ENCODE measurements at places on chromosomes 11 and 22.

- no peak for DNase-seq
Observed at GRCh38 chr11:124918950-124919349, at the start of gene HEPN1. Gene HEPN1, plus strand, starts transcription at chr11:124919250.

GRCh38 chr11:57095417-57095816 is 86.3 kb upstream of the LRRC55 start:
- DNase-seq = no peak

- DNase-seq = no peak
Observed at GRCh38 chr11:31799435-31800397, 11.4 kb downstream of the PAX6 start.

- DNase-seq = no peak
Observed at GRCh38 chr11:1121331-1121812, 36.4 kb upstream of the MUC5AC start.

- no peak for DNase-seq
Observed at GRCh38 chr11:7570938-7571521, 57.2 kb downstream of the PPFIBP2 start.

DNA sequence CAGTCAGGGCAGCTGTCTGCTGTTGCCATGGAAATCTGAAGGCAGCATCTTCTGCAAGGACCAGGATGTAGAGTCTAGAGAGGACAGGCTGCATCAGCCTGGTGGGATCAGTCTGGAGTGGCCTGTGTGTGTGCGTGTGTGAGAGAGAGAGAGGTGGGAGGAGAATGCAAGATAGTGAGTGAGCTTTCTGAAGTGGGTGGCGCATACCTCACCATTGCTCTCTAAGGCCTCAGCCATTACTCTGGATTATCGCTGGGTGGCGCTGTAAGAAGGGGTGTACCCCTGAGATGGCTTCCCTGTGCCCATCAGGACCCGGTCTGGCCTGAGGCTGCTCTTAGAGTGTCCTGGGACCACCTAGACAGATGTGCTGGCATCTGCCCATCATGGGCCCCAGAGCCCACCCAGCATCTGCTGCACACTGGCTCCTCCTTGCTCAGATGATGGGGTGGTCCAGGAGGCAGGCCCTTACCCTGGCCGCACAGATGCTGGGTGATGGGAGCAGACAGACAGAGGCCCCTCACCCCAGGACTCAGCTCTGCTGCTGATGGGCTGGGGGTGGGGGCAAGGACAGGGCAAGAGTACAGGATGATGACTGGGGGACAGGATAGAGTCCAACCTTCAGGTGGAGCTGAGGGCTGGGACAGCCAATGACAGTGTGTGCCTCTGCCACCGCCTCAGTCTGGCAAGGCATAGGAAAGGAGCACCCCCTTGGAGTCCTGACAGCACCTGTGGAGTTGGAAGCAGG is 25.7 kb upstream of the TUB start:
- no peak for DNase-seq

DNA sequence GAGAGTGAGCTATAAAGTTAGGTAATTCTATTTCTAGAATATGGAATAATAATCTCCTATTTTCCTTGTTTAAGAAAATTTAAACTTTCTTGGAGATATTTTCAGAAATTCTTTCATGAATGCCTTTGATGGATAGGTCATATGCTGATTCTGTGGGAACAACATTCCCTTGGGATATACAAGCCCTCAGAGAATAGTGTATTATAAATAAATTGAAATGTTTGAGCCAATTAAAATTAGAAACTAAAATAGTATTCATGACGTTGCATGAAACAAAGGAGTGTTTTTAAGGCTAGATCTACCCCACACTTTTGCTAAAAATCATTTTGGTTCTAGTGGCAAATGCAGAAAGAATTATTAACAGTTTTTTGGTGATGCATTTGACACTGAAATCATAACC is 269.3 kb upstream of the ANO3 start:
- DNase-seq = no peak

DNA sequence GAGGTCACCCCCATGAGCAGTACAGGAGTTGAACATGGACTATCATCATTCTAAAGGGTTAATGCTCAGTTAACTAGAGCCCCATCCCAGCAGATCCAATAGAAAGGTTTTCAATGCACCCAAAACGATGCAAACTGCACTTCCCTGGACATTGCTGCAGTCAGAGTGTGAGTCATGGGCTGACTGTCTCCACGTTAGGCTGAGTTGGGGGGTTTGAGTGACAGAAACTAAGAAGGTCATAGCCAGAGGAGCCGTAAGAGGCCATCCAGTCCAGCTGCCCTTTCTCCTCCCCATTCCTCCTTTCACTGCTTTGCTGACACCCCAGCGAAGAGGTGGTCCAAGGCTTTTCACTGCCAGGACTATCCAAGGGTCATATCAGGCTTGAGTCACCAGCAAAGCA is 10.5 kb upstream of the OR2AT4 start:
- peak; percentile 19 for DNase-seq

- DNase-seq = no peak
Observed at GRCh38 chr22:30857791-30858190, 110.8 kb downstream of the MORC2 start.

- no peak for DNase-seq
Observed at GRCh38 chr11:2208691-2209369, 37.2 kb upstream of the TH start.

DNA sequence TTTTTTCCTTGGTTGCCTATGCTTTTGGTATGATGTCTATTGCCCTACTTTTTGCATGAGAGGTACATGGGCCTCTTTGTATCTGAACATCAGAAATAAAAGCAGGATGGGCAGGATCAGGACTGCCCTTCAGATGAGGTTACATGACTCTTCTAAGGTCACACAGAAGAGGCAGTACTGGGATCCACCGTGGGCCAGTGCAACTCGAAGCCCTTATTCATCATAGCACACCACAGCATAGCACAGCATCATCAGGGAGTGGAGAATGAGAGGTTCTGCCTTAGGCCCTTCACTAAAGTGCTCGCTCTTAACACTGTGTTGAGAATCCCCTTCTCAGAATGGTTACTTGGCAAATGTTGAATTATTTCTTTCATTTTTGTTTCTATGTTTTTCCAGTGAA is 88.3 kb downstream of the C22orf31 start:
- DNase-seq = peak; percentile 52

DNA sequence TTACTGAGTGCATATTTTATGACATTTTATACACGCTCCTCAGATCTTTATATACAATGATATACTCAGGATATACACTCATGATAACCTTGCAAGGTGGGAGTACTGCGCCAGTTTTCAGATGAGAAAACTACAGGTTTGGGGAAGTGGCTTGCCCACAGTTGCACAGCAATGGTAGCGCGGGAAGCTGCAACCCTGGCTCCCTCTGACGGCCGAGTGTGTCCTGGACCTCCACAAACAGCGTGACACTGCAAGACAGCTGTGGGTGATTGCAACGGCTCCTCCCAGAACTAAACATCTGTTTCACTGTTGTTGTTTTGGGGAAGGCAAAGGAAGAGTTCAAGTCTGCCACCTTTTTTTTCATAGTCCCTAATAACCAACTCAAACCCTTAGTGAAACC is 47.0 kb downstream of the PACSIN2 start:
- DNase-seq = no peak

- DNase-seq = no peak
Observed at GRCh38 chr11:9004183-9004926, 554 bp upstream of the NRIP3 start.

- DNase-seq = no peak
Observed at GRCh38 chr11:118415062-118415738, 13.8 kb downstream of the ATP5MG start.

DNA sequence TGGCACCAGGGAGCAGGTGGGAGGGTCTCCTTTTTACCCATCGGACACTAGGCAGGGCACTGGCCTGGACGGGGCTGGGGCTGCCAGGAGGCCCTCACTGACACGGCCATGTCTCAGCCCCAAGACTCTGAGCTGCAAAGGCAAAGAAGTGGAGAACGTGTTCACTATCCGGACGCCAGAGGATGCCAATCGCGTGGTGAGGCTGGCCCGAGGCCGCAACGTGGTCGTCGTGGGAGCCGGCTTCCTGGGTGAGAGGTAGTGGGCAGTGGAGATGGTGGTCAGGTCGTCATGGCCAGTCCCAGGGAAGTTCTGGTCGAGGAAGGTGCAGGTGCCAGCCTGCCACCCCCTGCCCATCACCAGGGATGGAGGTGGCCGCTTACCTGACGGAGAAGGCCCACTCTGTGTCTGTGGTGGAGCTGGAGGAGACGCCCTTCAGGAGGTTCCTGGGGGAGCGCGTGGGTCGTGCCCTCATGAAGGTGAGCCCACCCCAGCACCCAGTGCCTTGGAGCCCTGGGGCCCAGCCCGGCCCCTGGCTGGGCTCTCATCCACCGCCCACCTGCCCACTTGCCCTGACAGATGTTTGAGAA is 5.7 kb upstream of the LZTR1 start:
- no peak for DNase-seq

GRCh38 chr22:50693462-50693861 is 20.8 kb downstream of the SHANK3 start:
- DNase-seq = no peak

DNA sequence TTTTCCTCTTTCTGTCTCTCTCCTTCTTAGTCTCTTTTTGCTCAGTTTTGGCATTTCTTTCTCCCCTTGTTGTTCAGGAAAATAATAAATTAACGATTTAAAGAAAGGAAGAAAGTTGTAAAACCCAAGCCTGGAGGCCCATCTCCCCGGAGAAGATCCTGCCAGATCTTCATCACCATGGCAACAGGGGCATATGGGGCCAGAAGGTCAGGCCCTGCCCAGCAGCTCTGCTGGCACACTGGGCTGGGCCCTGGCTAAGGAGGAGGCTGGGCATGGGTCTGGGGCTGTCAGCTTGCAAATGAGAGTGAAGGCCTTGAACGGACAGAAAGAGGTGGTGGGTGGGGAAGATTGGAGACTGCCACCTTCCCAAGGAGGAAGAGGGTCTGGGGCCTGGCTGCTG is 2.8 kb downstream of the LRRC10B start:
- no peak for DNase-seq

DNA sequence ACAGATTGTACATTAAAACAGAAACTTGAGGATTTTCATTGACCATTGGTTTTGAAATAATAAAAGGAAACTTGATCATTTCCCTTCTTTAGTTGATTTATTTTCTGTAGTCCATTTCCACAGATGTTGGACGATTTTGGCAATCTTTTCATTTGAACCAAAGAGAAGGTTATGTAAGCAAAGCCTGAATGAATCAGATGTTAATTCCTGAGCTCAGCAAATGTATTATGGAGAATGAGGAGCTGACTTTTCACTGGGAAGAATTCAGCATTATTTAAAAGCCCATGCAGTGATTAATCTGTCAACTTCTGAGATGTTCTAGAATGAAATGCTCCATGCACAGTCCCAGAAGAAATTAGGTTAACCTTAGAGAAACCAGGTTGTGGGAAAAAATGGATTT is 29.0 kb downstream of the ELMOD1 start:
- DNase-seq = peak; percentile 23

DNA sequence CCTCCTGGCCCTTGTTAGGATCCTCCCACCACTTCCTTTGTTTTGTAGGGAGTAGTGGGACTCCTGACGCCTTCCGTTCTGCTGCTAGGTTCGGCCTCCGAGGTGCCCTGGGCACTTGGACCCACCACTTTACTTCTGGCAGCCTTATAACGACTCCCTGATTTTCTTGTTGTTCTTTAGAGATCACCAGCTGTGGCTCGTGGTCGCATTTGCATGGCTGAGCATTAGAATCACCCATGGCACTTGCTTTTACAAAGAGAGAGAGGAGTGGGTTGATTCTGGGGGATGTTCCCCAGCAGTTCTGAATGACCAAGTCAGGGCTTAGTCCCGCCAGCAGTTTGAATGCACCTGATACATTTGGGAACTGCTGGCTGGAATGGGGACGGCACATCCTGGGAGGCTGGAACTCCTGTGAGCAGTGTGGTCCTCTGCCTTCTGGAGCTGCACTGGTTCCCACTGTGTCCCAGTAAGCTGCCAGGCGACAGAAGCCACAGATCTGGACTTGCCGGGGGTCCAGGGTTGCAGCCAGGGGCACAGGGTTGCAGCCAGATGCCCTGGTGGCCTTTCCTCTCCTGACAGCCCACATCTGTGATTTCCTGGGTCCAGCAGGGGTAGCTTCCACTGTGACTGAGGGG is 4.1 kb downstream of the TUB start:
- DNase-seq = no peak

- DNase-seq = no peak
Observed at GRCh38 chr11:115636753-115637527, 132.7 kb upstream of the CADM1 start.

DNA sequence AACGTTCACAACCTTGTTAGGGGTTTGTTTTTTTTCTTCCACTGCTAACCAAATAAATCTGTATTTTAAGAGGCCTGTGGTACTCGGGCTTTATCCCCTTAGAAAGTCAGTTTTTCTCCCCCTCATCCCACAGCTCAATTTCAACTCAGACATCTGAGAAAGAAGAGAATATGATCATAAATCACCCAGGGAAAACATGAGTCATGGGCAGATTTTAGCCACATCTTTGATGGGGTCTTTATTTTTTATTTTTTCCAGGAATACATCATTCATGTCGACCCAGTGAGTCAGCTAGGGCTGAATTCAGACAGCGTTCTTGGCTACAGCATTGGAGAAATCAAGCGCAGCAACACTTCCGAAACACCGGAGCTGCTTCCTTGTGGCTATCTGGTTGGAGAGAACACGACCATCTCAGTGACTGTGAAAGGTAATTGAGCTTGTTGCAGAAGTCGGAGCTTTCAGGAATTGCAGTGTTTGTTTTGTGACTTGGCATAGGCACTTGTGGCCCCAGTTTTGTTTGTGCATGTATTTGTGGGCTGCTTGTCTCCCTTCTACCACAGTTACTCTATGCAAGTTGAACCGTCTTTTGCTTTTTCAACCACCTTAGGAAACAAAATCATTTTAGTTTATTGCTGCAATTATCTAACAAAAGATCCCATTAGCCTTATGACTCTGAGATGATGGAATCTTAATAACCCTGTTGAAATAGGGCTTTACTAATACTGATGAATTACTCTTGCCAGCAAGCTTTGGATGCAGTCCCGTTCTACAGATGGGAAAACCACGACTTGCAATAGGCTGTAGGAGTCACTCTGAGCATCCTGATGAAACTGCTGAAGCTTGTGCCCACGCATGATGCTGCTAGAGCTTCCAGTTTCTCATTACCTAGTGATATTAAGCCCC is 62.7 kb downstream of the DBX1 start:
- peak; percentile 93 for DNase-seq

GRCh38 chr22:19874307-19875060 is 19.8 kb upstream of the GNB1L start:
- no peak for DNase-seq

DNA sequence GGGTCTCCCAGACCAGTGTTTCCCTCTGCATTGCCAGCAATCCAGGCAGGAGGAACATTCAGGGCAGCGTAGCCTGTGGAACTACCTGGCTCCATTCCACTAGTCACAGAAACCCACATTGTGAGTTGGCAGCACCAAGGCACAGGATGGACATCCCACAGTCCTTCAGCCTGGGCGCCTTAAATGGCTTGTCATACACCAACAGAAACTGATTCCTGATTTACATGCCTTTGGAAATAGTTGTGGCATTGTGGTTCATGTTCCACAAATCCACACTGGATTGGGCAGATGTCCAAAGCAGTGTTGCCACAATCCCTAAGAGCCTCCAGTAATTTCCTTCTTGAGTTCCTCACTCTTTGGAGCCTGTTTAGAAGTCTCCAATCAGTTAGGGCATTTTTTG is 225.6 kb downstream of the BLID start:
- peak; percentile 80 for DNase-seq

GRCh38 chr22:31866918-31867317 is 77.4 kb upstream of the YWHAH start:
- DNase-seq = no peak
